ENCODE measurements at places on chromosomes 5 and 9. TPM values are rescaled to one million over a fixed set of nuclear protein-coding genes. Genes with fewer than 3 reads are reported as not detected.

The CXCL14 gene
- total RNA-seq, result 12.6 TPM

GRCh38 chr9:106588626-106589025 is 274.3 kb upstream of the ZNF462 start:
- no peak for DNase-seq

The SREK1 gene
- total RNA-seq, result 73.2 TPM

The PDZD2 gene
- total RNA-seq, result 4.4 TPM

The CWC27 gene
- 24.2 TPM for total RNA-seq

The IARS1 gene
- 83.9 TPM for total RNA-seq

- DNase-seq, result no peak
Observed at GRCh38 chr5:169197343-169197742, 103.6 kb downstream of the SLIT3 start.

DNA sequence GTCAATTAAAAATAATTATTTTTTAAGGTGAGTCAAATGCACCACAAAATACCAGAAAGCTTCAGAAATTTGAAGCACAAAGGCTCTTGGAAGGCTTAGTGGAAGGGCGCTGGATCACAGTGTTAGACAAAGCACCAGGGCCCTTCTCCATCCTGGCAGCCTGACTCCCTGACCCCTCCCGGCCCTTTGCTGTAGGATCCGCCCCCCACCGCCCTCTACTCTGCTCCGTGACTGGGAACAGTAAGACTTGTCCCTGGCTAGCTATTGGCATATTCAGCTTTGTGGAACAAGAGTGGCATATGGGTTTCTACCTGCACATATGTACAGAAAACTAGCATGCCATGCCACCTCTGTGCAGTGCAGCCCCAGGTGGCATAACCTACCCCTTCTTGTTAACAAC is 222.1 kb downstream of the SYK start:
- no peak for DNase-seq
